ENCODE measurements at places on chromosomes 2 and 18.

DNA sequence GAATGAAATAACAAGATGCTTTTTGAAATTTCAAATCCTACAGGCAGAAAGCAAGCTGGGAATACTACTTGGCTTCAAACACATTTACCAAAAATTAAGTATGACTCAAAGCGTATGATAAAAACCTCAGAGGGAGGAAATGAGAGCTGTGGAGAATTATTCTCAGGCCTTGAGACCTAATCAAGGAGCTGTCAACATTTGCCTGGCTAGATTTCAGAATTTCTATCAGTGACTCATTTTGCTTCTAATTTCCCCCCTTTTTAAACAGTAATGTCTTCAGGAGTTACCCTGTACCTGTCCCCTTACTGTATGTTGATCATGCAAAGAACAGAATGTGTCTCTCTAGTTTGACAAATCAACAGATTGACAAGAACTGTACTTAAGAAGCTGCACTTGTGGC is 1324.5 kb upstream of the DDX18 start:
- DNase-seq, result no peak

DNA sequence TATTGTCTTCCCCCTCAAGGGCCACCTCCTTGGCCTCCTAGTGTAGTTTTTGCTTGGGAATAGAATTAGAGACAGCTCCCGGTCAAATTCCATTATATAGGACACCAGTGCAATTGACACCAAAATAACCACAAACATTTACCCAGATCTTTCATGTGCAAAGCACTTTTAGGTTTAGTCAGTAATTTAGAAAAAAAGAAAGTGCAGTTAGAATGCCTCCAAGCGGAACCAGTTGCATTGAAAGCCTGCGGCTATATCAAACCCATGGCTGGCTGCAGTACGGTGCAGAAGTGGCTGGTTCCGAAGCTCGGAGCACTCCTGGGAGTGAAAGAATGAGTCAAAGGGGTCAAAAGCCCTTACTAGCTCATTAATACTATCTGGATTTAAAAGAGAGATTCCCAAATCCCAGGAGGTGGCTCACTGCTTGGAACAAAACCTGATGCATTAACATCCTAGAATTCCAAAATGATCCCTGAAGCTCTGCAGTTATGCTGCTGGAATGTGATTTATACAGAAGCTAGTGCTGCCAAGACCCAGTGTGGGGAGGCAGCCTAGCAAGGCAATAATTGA is 432.2 kb upstream of the KLHL29 start:
- DNase-seq, result no peak

DNA sequence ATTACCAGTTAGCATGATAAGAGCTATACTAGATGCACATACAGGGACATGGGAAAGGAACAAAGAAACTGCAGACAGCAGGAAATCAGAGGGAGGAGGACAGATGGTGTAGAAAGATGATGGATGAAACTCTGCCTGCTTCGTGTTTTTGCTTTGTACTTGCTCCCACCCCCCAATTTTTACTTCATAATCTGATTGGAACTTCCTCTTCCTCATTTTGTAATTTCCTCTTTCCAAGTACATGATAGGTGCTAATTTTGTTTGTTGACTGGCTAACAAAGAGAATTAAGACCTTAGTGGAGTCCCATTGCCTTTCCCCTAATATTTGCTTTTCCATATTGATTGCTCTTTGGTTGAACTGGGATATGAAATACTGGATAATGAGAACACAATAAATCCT is 76.0 kb upstream of the PELI1 start:
- no peak for DNase-seq

GRCh38 chr2:120528693-120529076 is 182.7 kb downstream of the INHBB start:
- no peak for DNase-seq

- no peak for DNase-seq
These were observed 26.2 kb downstream of the CENPA start for GRCh38 chr2:26811791-26812694.

DNA sequence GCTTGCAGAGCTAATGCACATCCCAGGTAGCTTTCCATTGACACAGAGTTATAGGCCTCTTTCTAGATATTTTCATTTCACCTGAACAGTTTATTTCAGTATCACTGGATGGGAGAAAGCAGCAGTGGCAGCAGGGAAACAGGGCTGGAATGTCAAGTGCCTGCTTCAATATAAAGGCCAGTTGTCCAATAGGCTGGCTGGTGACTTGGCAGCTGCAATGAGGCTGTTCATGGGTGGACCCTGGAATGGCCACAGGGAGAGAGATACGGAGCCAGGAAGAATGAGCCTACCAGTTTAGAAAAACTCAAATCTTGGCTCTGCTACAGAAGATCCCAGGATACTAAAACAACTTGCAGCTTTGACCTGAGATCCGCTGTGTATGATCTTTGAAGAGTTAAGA is 185.0 kb downstream of the BCL11A start:
- no peak for DNase-seq

DNA sequence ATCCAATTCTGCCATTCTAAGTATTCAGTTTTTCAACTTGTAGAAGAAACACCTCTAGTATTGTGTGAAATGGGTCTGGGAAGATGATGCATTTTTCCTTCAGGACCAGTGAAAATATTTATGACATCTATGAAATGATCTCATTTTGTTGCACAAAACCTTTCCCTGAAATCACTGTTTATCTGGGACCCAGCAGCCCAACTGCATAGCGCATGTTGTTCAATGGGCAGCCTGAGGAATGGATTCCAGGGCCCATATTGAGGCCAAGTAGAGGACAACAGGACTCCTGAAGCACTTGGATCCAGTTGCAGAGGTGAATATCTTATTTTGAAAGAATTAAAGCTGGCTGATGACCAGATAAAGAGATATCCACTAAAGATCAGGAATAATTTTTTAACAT is 7.3 kb downstream of the RBMS1 start:
- DNase-seq, result no peak

GRCh38 chr2:41709702-41710599 is 337.9 kb upstream of the PKDCC start:
- no peak for DNase-seq

DNA sequence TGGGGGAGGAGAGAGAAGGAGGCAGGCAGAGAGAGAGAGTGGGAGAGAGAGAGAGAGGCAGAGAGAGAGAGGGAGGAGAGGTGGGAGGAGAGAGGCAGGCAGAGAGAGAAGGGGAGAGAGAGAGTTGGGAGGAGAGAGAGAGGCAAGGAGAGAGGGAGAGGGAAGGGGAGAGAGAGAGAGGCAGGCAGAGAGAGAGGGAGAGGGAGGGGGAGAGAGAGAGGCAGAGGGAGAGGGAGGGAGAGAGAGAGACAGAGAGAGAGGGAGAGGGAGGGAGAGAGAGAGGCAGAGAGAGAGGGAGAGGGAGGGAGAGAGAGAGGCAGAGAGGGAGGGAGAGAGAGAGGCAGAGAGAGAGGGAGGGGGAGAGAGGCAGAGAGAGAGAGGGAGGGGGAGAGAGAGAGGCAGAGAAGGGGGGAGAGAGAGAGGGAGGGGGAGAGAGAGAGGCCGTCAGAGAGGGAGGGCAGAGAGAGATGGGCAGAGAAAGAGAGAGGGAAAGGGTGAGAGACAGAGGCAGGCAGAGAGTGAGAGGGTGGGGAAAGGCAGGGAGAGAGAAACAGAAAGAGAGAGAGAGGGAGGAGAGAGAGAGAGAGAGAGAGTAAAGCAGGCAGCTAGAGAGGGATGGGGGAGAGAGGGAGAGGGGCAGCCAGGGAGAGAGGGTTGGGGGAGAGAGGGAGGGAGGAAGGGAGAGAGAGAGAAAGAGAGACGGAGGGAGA is 122.2 kb upstream of the PXDN start:
- DNase-seq, result no peak

GRCh38 chr2:53275743-53276142 is 491.9 kb upstream of the CHAC2 start:
- DNase-seq, result no peak

- no peak for DNase-seq
These were observed 131.3 kb downstream of the COL6A3 start for GRCh38 chr2:237282568-237283128.

DNA sequence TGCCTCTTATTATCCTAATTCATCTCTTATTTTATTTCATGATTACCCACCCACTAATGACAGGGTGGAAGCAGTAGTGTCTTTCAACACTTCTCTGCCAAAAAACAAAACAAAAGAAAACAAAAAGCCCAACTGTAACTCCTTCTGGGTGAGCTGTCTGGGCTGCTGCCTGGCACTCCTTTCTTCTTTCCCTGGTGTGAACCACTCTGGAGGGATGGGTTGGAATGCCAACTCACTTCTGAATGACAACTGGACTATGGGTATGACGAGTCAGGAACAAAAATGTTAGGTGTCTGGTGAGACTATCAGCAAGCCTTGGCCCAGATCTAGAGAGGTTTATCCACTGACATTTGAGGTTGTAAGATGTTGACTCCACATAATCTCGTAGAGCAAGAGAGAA is 88.3 kb upstream of the ITGB6 start:
- no peak for DNase-seq

DNA sequence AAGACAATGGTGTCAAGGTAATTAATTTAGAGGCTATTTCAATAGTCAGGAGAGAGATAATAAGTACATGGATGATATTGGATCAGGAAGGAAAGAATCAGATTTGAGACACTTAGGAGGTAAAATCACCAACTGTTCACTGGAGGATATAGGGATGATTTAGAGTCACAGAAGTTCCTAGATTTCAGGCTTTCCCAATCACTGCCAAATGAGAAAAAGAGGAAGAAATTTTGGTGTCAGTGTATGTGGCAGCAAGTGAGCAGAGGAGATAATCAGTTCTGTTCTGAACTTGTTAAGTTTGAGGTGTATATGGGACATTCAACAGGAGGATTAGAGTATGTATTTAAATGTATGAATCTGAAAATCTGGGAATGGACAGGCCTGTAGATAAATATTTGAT is 640.4 kb downstream of the NR4A2 start:
- DNase-seq, result no peak

- no peak for DNase-seq
These were observed 2.0 kb downstream of the CHRND start for GRCh38 chr2:232527905-232528470.

DNA sequence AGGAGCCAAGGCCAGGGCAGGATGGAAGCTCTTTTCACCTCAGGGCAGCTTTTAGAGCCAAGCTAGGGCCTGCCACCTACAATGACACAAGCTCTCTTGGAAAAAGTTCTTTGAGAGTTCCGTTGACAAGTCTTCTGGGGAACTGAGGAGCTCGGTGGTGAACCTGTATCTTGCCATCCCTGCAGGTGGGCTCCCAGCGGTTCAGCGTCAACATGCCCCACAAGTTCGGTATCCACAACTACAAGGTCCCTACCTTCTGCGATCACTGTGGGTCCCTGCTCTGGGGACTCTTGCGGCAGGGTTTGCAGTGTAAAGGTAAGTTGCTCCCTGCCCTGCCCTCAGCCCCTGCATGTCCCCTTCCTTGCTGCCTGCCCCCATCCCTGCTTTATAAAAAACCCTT is 312.8 kb upstream of the EPAS1 start:
- DNase-seq, result no peak

- DNase-seq, result no peak
These were observed 84.8 kb upstream of the POU3F3 start for GRCh38 chr2:104769096-104769495.

DNA sequence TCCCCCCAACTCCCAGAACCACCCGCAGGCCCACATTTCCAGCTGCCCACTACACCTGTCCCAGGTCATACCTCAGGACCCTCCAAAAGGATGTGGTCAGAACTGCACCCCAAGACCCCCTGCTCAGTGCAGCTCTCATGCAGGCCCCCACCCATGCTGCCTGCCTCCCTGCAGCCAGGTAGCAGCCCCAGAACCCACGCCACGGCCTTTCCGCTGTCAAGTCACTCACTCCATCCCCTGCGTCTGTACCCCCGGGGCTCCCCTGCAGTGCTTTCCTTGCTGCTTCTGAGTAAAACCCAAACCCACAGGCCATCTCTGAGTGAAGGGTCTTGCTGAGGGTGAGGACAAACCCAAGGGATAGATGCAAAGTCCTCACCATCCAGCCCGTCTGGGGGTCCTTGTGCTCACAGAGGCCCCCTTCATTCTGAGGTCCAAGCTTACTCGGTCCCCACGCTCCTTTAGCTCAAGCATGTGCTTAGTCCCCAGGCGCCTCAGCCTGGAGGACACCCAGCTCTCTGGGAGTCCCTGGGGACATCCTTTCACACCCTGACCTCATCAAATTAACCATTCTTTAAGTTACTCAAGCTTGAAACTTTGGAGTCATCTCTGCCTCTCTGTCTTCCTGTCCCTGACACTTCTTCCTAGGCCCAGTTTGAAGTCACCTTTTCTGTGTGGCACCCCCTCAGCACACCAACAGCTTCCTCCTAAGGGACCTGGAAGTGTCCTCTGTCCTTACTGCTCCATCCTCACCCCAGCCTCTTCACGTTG is 130.1 kb downstream of the SMAD7 start:
- DNase-seq, result no peak

DNA sequence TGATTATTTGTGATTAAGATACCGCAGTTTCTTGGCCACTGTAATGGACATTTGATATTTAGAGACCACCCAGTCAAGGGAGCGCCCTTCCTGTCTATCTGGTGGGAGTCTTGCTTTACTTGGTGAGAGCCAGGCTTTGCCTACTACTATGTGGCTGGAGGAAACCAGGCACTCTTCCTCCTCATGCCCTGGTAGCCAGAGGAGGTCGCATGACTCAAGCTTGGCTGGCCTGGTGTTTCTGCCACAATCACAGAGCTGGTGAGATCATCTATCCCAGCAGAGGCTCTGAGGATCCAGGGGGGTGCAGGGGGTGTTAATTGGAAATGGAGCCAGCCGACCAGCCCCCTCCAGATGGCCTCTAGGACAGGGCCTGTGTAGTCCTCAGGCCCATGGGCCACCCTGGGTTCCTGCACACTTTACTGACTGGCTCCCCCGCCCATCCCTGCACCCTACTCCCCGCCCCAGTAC is 46.8 kb upstream of the BIN1 start:
- DNase-seq, result no peak

GRCh38 chr2:143528021-143528420 is 398.8 kb downstream of the ARHGAP15 start:
- DNase-seq, result no peak

DNA sequence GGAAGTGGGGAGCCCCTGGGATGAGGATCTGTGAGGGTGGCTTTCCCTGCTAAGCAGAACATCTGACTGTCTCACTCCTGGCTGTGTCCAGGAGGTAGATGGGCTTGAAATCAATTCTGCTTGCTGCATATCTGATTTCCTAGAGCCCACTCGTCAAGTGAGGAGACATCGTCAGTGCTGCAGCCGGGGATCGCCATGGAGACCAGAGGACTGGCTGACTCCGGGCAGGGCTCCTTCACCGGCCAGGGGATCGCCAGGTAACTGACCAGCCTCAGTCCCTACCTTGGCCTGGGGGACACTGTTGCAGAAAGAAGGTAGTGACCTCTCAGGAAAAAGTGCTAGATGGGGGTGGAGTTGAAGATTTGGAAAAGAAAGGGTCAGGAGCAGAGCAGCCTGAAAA is 31.3 kb downstream of the CNGA3 start:
- DNase-seq, result no peak

DNA sequence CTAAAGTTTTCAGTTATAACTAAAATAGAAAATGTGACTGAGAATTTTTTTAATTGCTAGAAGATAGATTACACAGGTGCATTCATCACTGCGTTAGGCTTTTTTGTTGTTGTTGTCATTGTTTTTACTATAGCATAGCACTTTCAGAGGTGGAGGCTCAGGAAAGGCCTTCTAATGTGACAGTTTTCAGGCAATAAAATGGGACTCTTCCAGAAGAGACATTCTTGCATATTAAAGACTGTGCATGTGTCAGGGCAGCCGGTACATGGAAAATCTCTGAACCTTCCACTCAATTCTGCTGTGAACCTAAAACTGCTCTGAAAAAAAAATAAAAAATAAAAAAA is 175.2 kb downstream of the METTL4 start:
- no peak for DNase-seq

- DNase-seq, result no peak
These were observed 104.5 kb upstream of the CAVIN2 start for GRCh38 chr2:191951376-191951775.

Data from T47D (cell line).